ENCODE measurements at places on chromosomes 3 and 15.

DNA sequence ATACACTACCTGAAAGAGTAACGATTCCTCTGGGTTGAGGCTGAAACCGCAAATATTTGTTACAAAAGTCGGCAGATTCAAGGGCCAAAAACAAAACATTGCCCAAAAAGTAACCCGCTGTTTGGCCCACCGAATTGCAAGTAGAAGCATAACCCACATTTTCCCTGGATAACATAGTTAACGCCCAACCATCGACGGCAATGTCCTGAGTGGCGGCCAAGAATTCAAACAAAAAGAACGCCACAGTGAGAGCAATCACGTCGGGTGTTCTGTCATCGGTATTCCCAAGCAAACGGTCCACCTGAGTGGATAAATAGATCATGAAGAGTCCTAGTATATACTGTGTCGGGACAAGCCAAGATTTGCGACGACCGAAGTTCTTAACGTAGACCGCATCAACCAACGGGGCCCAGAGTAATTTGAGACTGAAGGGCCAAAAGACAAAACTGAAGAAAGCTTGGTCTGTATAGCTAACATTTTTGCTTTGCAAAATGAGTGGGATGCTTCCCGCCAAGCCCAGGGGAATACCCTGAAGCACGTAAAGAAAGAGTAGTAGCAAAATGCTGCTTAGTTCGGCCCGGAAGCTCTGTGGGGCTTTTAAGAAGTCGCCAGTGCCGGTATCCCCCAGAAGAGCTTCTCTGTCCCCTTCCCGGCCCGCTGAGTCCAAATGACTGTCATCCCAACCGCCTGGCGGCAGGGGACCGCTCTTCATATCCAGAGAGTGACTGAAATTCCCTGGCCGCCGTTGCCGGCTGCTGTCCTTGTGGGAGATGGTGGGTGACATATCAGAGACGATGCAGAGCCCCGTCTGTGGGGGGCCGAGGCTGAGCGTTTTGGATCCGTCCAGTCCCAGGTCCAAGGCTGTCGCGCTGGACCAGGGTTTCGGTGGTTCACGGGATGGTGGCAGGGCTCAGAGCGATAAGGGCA lies 750 bp downstream of the SLC33A1 start:
- DNase-seq = no peak

DNA sequence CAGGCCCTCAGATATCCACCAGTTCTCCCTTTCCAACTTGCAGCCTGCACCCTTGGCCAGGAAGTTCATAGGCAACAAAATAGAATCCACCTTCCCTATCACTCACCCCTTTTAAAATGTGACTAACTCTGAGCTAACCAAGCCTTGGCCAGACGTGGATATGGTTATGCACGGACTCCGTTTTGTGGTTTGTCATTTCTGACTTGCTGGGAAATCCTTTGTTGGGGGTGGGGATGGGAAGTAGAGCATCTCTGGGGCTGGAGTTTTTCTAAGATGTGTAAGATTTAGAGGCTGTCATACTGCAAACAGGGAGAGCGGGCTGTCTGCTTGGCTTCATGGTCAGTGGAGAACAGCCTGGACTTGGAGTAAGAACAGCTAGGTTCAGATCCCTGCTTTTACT lies 62.6 kb downstream of the SMAD3 start:
- DNase-seq = no peak

DNA sequence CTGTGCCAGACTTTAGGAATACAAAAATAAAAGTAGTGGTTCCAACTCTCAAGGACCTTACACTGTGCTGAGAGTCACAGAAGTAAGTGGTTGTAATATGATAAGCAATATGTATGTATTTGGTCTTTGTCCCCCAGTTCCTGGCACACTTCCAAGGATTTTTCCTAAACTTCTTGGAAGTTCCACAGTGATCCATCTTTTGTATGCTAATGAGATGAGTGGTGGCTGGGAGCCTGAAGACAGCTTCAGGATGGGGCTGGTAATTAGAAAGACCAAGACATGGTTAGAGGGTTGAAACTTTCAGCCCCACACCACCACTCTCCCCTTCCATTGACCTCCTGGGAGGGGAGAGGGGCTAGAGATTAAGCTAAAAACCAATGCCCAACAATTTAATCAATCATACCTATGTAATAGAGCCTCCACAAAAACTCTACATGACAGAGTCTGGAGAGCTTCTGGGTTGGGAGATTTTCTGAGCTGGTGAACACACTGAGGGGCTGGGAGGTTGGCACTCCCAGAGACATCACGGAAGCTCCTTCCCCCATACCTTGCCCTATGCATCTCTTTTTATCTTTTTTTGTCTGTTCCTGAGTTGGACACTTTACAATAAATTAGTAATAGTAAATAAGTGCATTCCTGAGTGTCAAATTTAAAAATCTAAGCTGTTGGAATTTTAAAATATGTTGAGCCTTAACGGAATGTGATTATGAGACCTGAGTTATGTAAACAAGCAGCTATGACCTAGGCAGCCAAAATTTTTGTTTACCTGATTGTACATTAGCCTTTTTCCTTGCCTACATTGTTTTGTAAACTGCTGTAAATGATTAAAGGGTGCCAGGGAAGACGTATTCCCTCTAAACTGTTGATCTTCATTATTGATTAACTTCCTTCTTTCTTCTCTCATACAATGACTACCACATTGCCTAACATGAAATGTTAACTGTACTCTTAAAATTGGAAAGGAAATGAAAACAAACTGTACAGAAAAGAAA lies 24.3 kb downstream of the CD200R1L start:
- no peak for DNase-seq

DNA sequence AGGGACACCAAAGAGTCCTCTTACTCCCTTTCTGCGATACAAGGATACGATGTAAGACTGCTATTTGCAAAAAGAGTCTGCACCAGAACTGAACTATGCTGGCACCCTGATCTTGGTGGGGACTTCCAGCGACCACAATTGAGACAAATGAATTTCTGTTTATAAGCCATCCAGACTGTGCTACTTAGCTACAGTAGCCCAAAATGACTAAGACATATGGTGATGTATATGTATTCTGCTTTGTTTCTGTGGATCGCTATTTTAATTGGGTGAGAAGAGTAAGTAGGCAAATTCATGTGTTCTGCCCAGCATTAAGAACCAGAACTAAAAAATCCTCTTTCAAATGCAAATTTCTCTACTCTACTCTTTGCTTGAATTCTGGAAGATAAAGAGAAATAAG lies 720.9 kb downstream of the DIPK2A start:
- no peak for DNase-seq

GRCh38 chr3:57985176-57985983 lies 22.8 kb upstream of the FLNB start:
- no peak for DNase-seq
